ENCODE measurements at places on chromosomes 11 and 22.

DNA sequence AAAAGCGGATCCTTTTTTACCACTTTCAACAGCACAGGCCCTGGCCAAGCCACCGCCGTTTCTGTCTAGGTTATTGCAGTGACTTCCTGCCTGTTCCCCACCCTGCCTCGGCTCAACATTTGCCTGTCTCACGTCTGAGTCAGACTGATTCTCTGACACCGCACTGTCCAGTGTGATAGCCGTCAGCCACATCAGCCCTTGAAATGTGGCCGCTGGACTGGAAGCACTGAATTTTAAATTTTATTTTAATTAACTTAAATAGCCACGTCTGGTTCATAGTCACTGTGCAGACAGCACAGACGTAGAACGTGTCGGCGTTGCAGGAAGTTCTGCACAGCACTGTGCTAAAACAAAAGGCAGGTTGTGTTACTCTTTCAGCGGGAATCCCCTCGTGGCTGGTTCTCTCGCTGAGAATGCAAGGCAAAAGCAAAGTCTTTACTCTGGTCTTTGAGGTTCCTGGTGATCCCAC, 56.3 kb upstream of the ADSL start:
- no peaks in the 10 kb centered on the region for H3K27me3 ChIP-seq
- H3K4me1 ChIP-seq, result peaks cover 15% of the 10 kb centered on the region

- DNase-seq, result no peak
- H3K4me1 ChIP-seq, result peaks cover 16% of the 10 kb centered on the region
- H3K36me3 ChIP-seq, result peaks cover 19% of the 10 kb centered on the region
- no peak overlapping the region for H3K4me3 ChIP-seq
- no peak overlapping the region for H3K27ac ChIP-seq
Observed at GRCh38 chr11:65849771-65850216, 8.2 kb downstream of the CFL1 start.

- H3K4me1 ChIP-seq, result no peaks in the 10 kb centered on the region
- no peak overlapping the region for H3K4me3 ChIP-seq
- H3K27me3 ChIP-seq, result peaks cover 1% of the 10 kb centered on the region
- no peak overlapping the region for H3K27ac ChIP-seq
- no peaks in the 10 kb centered on the region for H3K36me3 ChIP-seq
Observed at GRCh38 chr11:30984442-30984816, 385.1 kb downstream of the DCDC1 start.

DNA sequence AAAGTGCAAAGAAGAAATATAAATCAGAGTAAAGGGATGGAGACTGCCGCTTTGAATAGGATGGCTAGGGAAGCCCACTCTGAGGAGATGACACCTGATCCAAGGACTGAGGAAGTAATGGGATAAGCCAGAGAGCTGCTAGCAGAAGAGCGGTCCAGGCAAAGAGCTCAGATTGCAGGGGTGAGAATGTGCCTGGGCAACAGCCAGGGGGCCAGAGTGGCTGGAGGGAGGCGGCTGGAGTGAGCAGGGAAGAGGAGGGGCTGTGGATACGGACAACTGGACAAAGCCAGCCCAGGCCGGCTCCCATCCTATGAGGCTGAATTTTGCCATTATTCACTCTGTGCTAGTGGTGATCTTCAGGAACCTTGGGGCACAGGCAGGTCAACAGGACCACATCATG, 360.3 kb upstream of the SYN3 start:
- no peak for DNase-seq
- no peak overlapping the region for H3K4me3 ChIP-seq

- no peak overlapping the region for H3K27ac ChIP-seq
- H3K36me3 ChIP-seq, result peaks cover 22% of the 10 kb centered on the region
- no peak overlapping the region for H3K4me3 ChIP-seq
- peaks cover 8% of the 10 kb centered on the region for H3K4me1 ChIP-seq
- DNase-seq, result no peak
- H3K27me3 ChIP-seq, result no peaks in the 10 kb centered on the region
Observed at GRCh38 chr11:102391549-102392237, 44.7 kb downstream of the BIRC2 start.

- peaks cover 22% of the 10 kb centered on the region for H3K36me3 ChIP-seq
- no peak for DNase-seq
- H3K4me1 ChIP-seq, result peaks cover 19% of the 10 kb centered on the region
- H3K4me3 ChIP-seq, result peak overlapping the region; percentile 98
- no peaks in the 10 kb centered on the region for H3K27me3 ChIP-seq
- peak overlapping the region; percentile 100 for H3K27ac ChIP-seq
Observed at GRCh38 chr11:65120831-65121230, 1.1 kb downstream of the FAU start.

- no peak for DNase-seq
- no peak overlapping the region for H3K27ac ChIP-seq
- no peaks in the 10 kb centered on the region for H3K36me3 ChIP-seq
- H3K27me3 ChIP-seq, result peaks cover 6% of the 10 kb centered on the region
- no peak overlapping the region for H3K4me3 ChIP-seq
- H3K4me1 ChIP-seq, result peaks cover 4% of the 10 kb centered on the region
Observed at GRCh38 chr11:124190298-124191139, 7.4 kb downstream of the OR10D3 start.

- peaks cover 25% of the 10 kb centered on the region for H3K27me3 ChIP-seq
- no peak overlapping the region for H3K4me3 ChIP-seq
- DNase-seq, result no peak
- peaks cover 3% of the 10 kb centered on the region for H3K4me1 ChIP-seq
- no peak overlapping the region for H3K27ac ChIP-seq
Observed at GRCh38 chr11:125140233-125140632, 24.3 kb upstream of the PKNOX2 start.

GRCh38 chr11:10232756-10233155, 61.3 kb downstream of the SBF2 start:
- no peaks in the 10 kb centered on the region for H3K4me1 ChIP-seq
- H3K4me3 ChIP-seq, result no peak overlapping the region
- peaks cover 8% of the 10 kb centered on the region for H3K36me3 ChIP-seq
- H3K27me3 ChIP-seq, result peaks cover 3% of the 10 kb centered on the region

DNA sequence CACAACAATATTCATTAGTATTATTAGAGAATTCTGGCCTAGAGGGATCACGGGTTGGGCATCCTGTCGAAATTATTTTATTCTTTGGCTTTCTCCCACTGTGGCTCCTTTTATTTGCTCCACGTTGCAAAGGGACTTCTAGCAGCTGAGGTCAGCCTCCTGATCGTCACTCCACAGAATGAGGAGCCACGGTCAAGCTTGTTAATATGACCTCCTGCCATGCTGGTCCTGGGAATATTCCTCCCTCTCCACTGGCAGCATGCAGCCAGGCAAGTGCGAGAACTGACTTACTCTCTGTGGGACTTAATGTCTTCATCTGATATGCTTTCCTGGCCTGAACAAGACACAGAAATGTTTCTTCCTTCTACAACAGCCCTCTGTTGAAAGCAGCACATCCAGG, 20.9 kb downstream of the POU2AF3 start:
- H3K36me3 ChIP-seq, result peaks cover 9% of the 10 kb centered on the region
- no peak for DNase-seq
- no peak overlapping the region for H3K27ac ChIP-seq
- H3K4me3 ChIP-seq, result no peak overlapping the region
- no peaks in the 10 kb centered on the region for H3K4me1 ChIP-seq
- no peaks in the 10 kb centered on the region for H3K27me3 ChIP-seq
